IPS-NIHi11 (cell line): ENCODE measurements at places on chromosomes 6 and 20.

DNA sequence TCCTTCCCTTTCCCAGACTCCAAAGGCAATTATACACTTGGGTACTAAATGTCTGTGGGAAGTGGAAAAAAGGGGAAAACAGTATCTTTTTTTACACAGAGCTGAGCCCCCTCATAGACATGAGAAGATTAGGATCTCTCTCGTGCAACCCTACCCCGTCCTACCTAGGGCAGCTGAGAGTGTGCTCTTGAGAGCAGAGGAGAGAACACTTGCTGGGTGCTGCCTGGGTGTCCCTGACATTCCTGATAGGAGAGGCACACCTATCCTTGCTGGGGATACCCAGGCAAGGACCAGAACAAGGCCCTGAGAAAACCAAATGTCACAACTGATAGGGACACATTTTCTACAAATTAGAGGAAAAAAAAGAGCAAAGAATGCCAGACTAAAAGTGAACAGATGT lies 81.2 kb downstream of the PREP start:
- DNase-seq = no peak

- no peak for DNase-seq
These were observed 91.5 kb upstream of the GCM1 start for GRCh38 chr6:53240139-53240538.

GRCh38 chr6:83167726-83168278 lies 25.3 kb downstream of the PGM3 start:
- no peak for DNase-seq

DNA sequence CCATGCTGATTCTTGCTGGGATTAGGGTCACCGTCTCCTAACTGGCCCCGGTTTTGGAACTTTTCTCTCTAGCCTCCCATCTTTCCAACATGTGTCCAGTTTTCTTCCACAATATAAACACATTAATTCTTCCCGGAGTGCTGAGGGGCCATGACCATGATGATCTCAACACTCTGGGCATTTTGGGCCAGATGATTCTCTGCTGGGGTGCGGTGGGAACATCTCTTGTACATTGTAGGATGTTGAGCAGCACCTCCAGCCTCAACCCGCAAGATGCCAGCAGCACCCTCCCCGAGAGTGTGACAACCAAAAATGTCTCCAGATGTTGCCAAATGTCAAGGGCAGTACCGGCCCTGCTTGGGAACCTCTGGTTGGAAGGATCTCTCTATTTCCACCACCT lies 164.8 kb downstream of the TFAP2C start:
- no peak for DNase-seq

- DNase-seq = no peak
These were observed 129.7 kb downstream of the SLC22A3 start for GRCh38 chr6:160477901-160478300.

GRCh38 chr6:83844170-83844569 lies 9.0 kb upstream of the RIPPLY2 start:
- DNase-seq = no peak

DNA sequence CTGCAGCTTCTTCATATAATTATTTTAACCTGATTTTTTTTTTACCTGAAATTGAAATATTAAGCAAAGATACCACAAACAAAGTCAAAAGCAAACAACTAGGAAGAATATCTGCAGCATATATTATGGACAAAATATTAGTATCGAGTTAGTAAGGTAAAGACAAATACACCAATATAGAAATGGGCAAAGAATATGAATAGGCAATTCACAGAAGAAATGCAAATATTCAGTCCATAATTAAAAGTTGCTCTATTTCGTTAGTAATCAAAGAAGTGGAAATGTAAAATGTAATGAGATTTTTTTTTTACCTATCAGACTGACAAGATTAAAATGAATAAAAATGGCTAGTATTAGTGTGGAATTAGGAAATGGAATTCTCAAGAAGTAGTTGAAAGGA lies 121.5 kb downstream of the CD83 start:
- no peak for DNase-seq

DNA sequence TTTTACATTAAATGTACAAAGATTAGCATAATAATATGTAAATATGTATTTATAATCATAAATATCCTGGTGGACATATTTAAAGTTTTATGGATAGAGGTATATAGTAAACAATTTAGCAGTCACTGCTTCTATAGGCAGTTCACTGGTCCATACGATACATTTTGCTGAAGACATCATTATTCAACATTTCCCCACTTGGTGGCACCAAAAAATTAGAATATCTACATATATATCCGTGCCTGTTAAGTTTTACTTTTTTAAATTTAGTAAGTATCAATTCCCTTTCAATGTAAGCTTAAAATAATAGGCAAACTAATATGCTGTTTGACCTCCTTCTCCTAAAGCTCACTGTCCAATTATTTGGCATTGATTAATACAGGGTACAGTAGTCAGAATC lies 64.2 kb downstream of the LMBRD1 start:
- no peak for DNase-seq

GRCh38 chr20:46312075-46312944 lies 4.0 kb upstream of the CDH22 start:
- peak; percentile 81 for DNase-seq

- DNase-seq = no peak
These were observed 375.5 kb downstream of the UTRN start for GRCh38 chr6:144660561-144661115.

DNA sequence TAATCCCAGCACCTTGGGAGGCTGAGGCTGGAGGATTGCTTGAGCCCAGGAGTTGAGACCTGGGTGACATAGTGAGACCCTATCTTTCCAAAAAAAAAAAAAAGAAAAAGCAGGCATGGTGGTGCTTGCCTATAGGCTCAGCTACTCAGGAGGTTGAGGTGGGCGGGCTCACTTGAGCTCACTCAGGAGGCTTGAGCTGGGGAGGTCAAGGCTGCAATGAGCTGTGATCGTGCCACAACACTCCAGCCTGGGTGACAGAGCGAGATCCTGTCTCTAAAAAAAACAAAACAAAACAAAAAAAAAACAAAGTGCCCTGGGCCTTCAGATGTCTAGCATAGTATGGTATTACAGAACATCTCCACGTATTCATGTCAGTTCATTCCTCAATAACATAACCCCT lies 42.9 kb downstream of the ZFAND3 start:
- DNase-seq = no peak

GRCh38 chr6:106495014-106495413 lies 134.3 kb downstream of the RTN4IP1 start:
- no peak for DNase-seq

- peak; percentile 79 for DNase-seq
These were observed at the start of gene SNAP91 for GRCh38 chr6:83708970-83709747. Gene SNAP91 (minus strand): TSS chr6:83709101. CDS start chr6:83707927, 1,174 bp downstream.

- no peak for DNase-seq
These were observed 497.1 kb downstream of the CD83 start for GRCh38 chr6:14614631-14615030.

- DNase-seq = no peak
These were observed 73.8 kb downstream of the TOX2 start for GRCh38 chr20:43988451-43988850.

DNA sequence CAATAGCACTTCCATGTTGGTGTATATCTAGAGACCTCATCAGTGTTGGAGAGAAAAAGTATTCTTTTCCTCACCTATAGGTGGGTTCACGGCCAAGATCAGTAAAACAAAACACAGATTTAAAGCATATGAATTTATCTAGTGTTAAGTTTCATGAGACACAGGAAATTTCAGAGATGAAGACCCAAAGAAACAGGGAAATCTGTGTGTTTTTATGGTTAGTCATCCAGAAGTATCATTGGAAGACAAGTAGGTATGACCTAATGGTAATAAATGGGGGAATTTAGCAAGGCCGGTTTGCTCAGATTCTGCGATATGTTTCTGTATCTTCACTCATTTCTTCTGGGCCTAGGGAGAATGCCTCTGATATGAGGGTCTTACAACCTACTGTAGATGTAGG lies 419.6 kb upstream of the MARCKS start:
- DNase-seq = no peak

DNA sequence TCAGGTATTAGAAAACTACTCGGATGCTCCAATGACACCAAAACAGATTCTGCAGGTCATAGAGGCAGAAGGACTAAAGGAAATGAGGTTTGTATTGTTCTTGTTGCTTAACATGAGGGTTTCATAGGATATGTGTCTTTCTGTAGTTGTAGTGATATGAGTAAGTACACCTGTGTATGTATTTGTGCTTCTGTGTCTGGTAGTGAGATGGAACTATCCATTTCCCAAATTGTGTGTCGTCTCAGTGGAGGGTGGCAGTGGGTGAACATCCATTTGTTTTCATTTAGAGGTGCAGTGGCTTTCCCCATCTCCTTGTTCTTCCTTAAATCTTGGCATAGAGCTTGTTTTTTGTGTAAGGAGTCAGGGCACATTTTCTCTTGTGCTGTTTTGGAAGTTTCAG lies 8.2 kb downstream of the ASXL1 start:
- DNase-seq = no peak

- no peak for DNase-seq
These were observed 14.2 kb downstream of the VAPB start for GRCh38 chr20:58403272-58403671.

DNA sequence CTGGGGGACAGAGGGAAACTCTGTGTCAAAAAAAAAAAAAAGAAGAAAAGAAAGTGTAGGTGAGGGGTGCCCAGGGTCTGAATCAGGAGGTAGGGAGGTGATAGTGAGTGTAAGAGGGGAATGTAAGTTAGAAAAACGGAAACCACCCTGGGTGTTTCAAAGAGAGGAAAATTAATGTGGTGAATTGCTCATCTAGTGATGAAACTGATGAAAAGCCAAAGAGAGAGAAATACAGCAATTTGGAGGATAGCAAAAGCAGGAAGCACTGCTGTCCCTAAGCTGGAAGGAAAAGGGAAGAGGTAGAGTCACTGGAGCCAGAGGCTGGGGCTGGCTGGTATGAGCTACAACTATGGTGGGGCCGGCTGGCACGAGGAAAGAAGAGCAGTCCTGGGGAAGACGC lies 85.0 kb upstream of the CEP85L start:
- DNase-seq = no peak

DNA sequence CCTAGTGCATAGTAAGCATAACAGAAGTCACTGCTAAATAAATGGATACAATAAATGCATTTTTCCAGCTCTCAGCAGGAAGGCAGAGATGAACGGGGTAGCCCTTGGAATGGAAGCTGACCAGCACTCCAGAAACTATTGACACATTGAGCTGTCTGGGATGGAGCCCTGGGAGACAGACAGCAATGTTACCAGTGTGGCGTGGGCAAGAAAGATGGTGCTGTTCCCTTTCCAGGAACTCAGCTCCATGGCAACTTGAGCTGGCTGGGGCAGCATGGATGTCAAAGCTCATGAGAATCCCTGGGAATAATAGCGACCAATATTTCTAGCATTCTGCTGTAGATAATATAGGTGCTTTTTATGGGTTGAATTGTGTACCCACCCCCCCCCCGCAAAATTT lies 104.3 kb upstream of the PTPRT start:
- no peak for DNase-seq

DNA sequence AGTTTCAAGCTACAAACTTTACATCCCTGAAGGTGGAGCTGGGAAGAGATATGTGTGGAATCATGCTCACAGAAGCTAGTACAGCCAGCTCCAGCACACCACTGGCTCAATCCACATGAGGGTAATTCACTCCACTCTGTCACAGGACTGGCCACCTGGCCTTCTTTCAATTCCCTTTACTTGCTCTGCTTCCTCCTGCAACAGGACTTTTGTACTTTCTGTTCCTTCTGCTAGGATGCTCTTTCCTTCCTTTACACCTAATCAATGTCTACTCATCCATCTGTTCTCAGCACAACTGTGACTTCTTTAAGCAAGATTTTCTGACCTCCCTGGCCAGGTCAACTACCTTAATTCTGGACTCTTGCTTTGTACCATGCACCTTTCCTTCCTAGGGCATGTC lies 39.4 kb upstream of the MYB start:
- DNase-seq = no peak

GRCh38 chr6:10429638-10430427 lies 15.0 kb upstream of the TFAP2A start:
- peak; percentile 46 for DNase-seq

DNA sequence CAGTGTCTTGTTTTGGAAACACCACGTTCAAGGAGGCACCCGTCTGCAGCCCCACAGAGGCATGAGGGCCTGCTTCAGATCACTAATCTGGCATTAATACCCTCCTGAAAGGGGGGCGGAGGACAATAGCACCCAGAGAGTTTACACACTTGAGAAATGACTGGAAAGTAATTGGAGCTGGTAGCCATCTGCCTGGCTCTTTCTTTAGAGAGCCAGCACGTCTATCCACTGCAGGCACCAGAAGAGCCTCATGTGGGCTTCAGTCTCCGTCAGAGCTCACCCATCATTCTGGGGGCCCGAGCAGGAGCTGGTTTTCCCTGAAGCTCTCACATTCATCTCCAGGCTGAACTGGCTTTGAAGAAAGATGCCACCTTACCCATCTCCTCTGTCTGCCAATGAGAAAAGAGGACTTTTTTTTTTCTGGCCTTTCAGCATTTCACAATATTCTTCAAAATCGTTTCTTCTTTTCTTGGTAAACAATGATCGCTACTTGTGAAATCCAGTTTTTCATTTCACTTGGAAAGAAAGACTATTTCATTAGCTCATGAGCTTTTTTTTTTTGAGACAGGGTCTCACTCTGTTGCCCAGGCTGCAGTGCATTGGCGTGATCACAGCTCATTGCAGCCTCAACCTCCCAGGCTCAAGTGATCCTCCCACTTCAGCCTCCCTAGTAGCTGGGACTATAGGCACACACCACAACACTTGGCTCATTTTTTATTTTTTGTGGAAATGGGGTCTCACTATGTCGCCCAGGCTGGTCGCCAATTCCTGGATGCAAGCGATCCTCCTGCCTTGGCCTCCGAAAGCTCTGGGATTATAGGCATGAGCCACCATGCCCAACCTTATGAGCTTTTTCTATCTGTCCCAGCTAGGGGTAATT lies 124.7 kb upstream of the ZNF217 start:
- no peak for DNase-seq

- no peak for DNase-seq
These were observed 58.3 kb upstream of the GNRH2 start for GRCh38 chr20:2984956-2985661.

GRCh38 chr6:54719633-54720032 lies 126.9 kb upstream of the FAM83B start:
- no peak for DNase-seq

DNA sequence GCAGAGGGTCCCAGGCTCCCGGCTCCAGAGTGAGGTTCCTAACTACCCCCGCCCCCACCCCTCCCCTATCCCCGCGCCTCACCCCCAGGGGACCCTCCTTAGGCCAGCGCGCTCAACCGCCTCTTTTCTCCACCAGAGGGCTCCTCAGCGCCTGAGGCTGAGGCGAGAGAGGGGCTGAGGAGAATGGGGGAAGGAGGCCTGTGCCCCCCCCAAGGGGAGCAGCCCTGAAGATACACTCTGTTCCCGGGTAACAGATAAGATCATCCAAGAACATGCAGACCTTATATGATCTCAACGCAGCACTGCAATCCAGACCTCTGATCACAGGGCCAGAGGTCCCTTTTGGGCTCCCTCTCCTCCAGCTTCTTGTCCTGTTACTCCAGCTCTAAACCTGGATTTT lies 43.3 kb upstream of the MRPS10 start:
- DNase-seq = peak; percentile 90

- peak; percentile 30 for DNase-seq
These were observed 381.9 kb downstream of the THBS2 start for GRCh38 chr6:168871642-168872315.

DNA sequence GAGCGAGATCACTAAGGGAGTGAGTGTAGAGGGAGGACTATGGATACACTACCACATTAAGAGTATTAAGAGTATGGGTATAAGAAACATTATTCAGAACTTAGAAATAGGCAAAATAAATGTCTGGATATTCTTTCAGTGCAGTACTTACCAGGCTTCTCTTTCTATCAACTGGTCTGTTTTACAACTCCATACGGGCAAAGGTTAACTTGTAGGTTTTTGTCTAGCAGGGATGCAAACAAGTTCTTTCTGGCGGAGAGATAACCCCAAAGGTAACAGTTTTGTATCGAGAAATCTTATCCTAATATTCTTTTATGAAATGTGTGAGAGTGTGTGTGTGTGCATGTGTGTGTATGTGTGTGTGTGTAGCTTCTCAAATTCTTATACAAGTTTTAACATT lies 186.2 kb downstream of the ARHGAP18 start:
- DNase-seq = no peak
